ENCODE measurements at places on chromosomes 1 and 21. TPM values are rescaled to one million over a fixed set of nuclear protein-coding genes. Genes with fewer than 3 reads are reported as not detected.

- no peak for DNase-seq
Measured at GRCh38 chr1:199010933-199011332, 372.1 kb downstream of the PTPRC start.

GRCh38 chr1:170214117-170215032 is 68.6 kb downstream of the NTMT2 start:
- DNase-seq, result peak; percentile 29

- DNase-seq, result peak; percentile 91
Measured at GRCh38 chr1:89065079-89065868, at the start of gene GBP1. GBP1 (minus strand) TSS chr1:89065208; CDS start chr1:89063234, 1,974 bp downstream.

GRCh38 chr1:231634323-231635013 is 7.9 kb downstream of the DISC1 start:
- no peak for DNase-seq

- DNase-seq, result peak; percentile 37
Measured at GRCh38 chr1:168243198-168243597, 17.4 kb downstream of the SFT2D2 start.

The LCE1C gene
- total RNA-seq, result not detected

GRCh38 chr1:80893115-80893514 is 907.6 kb upstream of the ADGRL2 start:
- DNase-seq, result peak; percentile 48

DNA sequence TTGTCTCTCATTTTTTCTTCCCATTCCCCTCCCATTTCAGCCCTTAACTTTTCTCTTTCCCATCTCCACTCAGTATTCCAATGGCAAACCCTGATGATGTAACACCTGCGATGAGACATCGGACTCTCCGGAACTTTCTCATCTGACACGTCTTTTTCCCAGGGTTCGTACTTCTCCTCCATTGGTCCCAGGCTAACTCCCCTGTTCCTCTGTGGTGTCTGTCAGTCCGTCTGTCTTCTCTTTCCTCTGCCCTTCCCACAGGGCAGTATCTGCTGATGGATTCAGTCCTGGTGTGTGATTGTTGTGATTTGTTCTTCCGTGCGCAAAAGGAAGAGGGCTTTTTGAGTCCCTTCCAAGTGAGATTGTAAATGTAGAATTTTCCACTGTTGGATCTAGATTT is 27.7 kb downstream of the VANGL2 start:
- DNase-seq, result no peak

DNA sequence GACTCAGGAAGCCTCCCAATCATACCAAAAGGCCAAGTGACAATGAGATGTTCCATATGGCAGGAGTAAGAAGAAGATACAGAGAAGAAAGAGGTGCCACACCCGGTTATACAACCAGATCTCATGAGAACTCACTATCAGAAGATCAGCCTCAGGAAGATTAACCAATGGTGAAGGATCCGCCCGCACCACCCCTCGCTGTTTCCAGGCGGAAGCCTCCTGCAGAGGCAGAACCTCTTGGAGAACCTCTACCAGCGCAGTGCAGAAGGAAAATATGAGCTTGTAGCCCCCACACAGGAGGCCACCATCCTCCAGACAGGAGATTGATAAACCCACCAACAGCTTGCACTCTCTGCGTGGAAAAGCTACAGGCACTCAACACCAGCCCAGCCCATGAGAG is 245.1 kb downstream of the POTED start:
- DNase-seq, result no peak

GRCh38 chr1:30403726-30404125 is 319.7 kb downstream of the MATN1 start:
- DNase-seq, result no peak

The TSNAX gene
- 51.8 TPM for total RNA-seq

- no peak for DNase-seq
Measured at GRCh38 chr1:92274939-92275338, 23.8 kb downstream of the GLMN start.

- DNase-seq, result peak; percentile 16
Measured at GRCh38 chr1:76269155-76269554, 194.6 kb downstream of the ST6GALNAC3 start.

- DNase-seq, result no peak
Measured at GRCh38 chr1:239997160-239997514, 94.5 kb upstream of the FMN2 start.

DNA sequence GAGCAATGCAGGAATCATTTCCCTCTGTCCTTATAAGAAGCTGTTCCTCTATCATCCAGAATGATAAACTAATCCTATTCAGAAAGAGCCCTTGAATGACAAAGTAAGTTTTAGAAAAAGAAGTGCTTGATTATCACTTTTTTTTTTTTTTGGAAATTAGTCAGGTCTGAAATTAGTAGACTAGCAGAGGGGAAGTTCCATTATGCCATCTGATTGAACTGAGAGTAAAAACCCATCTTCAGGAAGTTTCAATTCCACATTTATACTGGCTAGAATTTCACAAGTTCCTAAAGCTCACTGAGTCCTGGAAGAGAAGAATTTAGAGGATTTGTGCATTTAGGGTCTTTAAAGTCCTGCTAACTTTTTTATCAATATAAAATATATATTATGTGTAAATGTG is 128.8 kb upstream of the COA6 start:
- no peak for DNase-seq

The AGO4 gene
- total RNA-seq, result 13.8 TPM

The MYBPH gene
- 0.43 TPM for total RNA-seq

The RXFP4 gene
- total RNA-seq, result not detected

DNA sequence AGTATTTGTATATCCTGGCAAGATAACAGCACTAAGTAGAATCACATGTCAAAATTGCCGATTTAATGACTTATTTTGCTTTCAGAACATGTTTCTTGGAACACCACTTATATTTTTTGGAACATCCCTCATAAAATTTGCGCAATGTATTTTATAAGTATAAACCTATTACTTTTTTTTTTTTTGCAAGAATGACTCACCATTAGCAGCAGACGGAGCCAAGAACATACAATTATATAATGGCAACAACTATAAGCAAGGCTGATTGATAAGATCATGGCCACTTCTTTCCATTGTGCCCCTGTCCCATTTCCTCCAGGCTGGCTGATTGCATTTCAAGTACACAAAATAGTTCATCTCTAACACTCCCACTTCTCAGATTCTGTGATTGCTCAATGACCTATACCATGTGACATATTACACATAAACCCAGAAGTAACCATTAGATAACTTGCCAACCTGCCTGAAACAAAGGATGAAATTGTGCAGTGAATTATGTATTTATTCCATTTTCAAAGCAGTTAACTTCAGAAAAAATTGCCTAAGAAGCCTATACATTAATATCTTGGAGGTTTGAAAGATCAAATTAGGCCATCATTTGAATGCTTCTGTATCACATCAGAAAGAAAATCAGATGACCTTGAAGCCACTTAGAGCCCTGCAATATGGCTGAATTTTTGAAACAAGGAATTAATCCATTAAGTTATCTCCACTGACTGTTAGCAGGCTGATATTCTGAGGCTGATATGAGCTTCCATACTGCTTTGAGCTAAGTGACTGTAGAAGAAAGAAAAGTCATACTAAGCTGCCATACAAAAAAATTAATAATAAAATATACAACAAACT is 77.8 kb upstream of the PRMT6 start:
- peak; percentile 41 for DNase-seq

GRCh38 chr1:1204998-1205768 is 1.2 kb downstream of the TNFRSF18 start:
- no peak for DNase-seq

The FAM72B gene
- total RNA-seq, result 5.2 TPM

DNA sequence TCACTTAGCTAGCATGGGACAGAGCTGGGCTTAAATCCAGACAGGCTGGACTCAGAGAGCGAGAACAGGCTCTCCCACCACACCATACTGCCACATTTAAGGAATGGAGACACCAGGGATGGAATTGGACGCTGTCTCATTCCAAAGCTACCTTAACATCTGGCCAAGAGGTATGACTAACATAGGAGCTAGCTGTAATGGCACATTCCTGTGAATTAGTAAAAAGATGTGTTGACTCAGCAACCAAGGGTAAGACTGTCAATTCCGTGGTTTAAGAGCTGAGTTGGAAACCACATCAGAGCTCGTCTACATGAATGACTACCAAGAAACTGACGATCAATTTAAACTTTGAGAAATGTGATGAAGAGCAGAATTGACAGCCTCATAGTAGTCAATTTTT is 8.3 kb upstream of the TNFRSF9 start:
- DNase-seq, result peak; percentile 18

DNA sequence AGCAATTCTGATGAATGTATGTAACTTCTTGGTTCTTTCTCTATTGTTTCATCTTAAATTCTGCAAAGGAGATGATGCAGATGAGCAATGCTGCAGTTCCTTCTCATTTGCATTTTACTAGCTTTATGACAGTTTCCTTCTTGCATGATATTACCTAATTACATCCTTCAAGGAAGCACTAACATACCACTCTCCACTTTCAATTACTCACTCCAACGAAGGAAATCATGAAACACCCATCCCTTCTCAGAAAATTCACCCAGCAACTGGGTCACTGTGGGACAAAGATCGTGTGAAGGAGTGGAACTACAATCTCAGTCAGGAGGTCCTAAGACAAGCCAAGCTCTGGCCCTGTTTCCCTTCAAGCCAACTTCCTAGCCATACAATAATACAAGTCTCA is 142.3 kb downstream of the CHD1L start:
- no peak for DNase-seq

DNA sequence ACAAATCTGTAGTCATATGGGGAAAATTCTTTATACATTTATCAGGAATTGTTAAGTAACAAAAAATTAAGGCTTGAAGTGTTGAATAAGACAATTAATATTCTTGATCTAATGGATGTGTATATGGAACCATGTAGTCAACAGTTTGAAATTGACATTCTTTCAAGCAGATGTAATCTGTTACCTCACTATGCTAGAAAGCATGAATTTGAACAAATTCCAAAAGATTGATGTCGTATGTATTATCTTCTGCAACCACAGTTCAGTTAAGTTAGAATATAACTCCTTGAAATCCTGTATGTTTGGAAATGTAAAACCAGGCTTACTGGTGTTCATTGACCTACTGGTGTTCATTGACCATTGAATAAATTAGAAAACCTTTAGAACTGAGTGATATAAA is 16.1 kb downstream of the CCDC18 start:
- peak; percentile 18 for DNase-seq

- DNase-seq, result no peak
Measured at GRCh38 chr1:31674626-31675025, 29.2 kb downstream of the COL16A1 start.

The HIVEP3 gene
- 1.6 TPM for total RNA-seq
